ENCODE measurements at places on chromosomes 13 and 19.

DNA sequence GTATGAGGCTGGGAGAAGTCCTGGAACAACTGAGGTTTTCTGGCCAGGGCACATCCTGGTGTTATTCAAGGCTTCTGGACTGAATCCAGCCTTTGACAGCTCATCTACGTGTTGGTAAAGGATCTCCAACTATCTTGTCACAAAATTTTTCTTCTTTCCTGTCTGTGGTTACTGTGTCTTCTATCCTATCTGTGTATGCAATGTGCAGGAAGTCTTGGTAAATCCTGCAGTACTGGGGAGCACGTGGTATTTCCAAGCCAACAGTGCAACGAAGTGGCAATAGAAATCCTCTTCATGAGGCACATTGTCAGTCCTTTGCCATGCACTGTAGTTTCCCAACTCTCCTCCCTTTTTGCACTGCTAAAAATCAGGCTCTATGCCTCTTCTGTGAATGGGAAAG, 86.7 kb downstream of the ZNF100 start:
- ATAC-seq = no peak

DNA sequence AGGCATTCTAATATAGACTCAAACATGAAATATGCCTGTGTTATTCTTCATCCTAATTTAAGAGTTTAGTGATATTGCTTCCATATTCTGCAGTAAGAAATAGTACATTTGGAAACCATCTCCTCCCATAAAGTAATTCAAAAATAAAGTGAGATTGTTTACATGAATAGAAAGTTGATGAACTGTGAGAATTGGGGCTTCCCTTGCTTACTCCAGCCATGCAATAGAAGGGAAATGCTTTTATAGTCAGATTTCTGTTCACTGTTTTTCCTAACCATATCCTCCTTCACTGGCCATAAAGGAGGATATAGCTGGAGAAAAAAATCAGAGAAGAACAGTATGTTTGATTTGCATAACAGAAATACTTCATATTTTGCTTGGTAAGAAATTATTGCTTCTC, 7.8 kb downstream of the LRCH1 start:
- no peak for ATAC-seq

GRCh38 chr13:110015253-110015652, 228.9 kb upstream of the IRS2 start:
- ATAC-seq = no peak

DNA sequence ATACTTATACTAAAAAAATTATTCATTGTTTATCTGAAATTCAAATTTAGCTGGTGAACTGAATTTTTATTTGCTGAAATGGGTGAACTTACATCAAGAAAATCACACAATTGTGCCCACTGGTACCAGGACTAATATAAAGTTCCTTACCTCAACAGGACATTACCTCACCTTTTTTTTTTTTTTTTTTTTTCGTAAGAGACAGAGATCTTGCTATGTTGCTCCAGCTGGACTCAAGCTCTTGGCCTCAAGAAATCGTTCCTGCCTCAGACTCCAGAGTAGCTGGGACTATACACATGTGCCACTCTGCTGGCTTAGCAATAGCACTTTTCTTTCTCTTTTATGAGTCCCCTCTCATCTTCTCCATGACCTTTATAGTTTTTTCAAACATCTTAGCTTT, 22.5 kb upstream of the NDFIP2 start:
- ATAC-seq = no peak

GRCh38 chr13:93169980-93170379, 56.6 kb upstream of the GPC6 start:
- no peak for ATAC-seq

DNA sequence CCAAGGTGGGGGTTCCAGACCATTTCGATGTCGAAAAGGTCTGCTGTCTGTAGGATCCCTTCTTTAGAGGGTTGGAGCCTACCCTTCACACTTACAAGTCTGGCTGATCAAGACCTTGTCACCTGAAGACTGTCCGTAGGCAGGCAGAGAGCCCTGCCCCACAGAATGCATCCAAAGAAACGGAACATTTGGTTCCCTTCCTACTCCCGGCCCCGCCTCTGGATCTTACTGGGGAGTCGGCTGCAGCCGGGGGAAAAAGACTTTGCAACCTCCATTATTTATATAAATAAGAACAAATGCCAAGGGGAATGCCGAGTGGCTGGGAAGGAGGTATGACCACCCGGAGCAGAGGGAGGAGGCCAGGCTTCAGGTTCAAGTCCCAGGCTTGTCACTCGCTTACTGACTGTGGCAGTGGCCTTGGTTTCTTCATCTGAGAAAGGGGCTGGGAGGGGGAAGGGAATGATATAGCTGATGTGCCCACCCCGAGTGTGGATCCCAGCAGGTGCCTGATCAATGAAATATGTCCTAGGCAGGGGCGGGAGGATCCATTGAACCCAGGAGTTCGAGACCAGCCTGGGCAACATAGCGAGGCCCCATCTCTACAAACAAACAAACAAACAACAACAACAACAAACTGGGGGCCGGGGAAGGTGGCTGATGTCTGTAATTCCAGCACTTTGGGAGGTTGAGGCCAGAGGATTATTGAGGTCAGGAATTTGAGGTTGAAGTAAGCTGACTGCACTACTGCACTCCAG, 48.7 kb downstream of the RFX2 start:
- no peak for ATAC-seq
